MCF 10A (cell line): ENCODE measurements at places on chromosomes 7 and 10.
A peak's percentile ranks its signal among the peaks of the same experiment; 100 is the strongest.

- DNase-seq, result peak; percentile 25
Measured at GRCh38 chr10:131514454-131514853, 202.9 kb upstream of the TCERG1L start.

GRCh38 chr7:128166603-128167041 lies 74.5 kb upstream of the LEP start:
- DNase-seq, result no peak

GRCh38 chr7:16078076-16078952 lies 343.0 kb downstream of the CRPPA start:
- peak; percentile 75 for DNase-seq

- no peak for DNase-seq
Measured at GRCh38 chr7:36057323-36057722, 95.7 kb upstream of the EEPD1 start.

GRCh38 chr7:6350433-6351058 lies 78.1 kb upstream of the CYTH3 start:
- DNase-seq, result peak; percentile 47

DNA sequence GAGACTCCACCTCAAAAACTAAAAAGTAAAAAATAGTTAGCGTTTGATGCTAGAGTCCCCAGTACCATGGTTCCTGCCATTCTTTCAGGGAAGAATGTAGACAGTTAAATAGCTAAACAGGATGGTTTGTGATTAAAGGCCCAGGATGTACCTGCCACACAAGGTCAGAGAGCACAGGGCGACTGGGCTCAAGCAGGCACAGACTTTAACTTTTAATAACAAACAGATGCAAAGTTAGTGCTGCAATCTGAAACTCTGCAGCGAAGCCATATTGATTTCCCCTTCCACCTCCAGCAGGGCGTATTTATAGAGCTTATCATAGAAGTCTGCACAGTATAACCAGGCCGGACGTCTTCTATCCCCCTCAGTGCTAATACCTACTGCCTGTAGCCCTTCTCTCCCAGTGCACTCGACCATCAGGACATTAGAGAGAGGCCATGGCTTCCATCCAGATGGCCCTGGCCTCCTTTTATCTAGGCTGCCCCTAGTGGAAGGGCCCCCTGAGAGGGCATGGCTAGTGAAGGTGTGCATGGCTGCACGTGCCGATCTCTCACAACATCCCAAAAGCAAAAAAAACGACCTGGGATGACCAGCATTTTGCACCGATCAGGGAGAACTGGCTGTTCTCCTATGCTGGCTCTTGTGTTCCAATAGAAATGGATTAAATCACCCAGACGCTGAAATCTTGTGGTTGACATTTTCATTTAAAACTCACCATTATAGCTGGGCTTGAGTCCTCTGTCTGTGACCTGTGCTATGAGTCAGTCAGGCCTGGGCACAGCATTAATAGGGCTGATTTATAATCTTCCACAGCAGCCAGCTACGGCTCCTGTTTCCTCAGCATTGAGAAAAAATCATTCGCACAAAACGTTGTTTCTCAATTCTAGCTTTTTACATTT lies 7.6 kb upstream of the BAG3 start:
- DNase-seq, result no peak

- DNase-seq, result no peak
Measured at GRCh38 chr7:130929896-130930659, 196.1 kb upstream of the KLF14 start.

DNA sequence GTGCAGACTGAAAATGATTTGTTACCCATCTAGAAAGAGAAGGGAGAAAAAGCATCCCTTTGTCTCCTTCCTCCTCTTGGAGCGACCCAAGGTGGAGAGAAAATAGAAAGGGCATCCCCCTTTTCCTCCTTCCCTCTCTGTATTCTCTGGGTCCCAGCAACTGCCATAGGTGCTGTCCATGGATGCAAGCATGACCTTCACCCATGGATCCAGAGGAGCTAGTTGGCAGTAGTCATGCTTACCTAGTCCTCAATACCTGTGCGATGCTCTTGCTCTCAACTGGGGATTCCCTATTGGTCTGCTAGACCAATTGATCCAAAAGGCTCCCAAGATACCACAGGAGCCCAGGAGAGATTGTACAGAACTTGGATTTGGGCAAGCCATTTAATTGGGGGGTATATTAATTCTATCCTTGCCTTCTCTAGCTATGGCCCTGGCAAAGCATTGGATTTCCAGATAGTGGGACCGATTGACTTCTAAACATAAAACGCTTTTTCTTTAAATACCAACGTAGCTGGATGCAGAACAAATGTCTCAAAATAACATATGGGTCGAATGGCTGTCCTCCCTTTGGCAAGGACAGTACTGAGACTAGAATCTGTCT lies 547.8 kb upstream of the IGFBP3 start:
- peak; percentile 24 for DNase-seq

GRCh38 chr7:100366411-100367250 lies 6.7 kb upstream of the PILRA start:
- DNase-seq, result no peak

- peak; percentile 71 for DNase-seq
Measured at GRCh38 chr10:30433306-30433729, 666 bp upstream of the MAP3K8 start.

DNA sequence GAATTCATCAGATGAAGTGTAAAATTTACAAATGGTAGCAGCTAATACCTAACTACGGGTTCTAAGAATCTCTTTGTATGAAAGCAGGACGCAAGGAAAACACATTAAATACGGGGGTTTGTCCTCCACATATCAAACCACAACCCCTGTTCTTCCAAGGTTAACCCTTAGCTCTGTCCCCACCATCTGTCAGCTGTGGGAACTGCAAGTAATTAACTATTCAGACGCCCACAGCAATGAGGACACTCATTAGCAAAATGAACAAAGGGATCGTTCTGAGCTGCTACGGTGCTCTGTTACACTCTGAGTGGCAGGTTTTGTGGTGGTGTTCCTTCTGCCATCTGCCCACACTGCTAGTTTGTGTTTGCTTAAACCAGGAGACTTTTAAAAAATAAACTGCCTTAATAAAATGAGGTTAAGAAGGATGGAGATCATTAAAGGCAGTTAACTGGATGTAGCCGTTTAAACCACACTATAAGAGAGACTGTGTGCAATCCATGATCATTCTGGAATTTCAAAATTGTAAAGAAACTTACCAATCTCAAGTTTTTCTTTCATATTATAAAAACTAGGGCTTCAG lies 51.4 kb downstream of the C10orf67 start:
- peak; percentile 69 for DNase-seq

GRCh38 chr7:1062296-1063294 lies 18.2 kb downstream of the GPR146 start:
- DNase-seq, result no peak

DNA sequence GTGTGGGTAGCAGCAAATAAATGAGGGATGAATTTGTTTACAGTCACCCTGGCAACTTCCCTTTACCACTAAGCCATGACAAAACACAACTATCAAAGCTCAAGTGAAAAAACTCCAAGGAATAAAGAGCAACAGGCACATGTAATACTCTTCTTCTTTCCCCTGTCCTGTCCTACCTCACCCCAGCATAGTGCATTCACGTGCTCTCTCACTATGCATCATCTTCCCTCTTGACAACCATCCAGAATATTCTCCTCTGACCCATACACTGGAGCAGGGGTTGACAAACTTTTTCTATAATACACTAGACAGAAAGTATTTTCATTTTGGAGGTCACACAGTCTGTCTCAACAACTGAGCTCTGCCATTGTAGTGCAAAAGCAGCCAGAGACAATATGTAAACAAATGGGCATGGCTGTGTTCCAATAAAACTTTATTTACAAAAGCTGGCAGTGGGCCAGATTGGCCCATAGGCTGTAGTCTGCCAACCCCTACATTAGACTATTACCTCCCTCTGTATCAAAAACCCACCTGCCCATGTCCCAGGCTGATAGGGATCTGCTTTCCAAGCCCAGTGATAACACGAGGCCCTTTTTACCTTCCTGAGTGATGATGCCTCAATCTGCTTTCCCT lies 354.5 kb downstream of the FGFR2 start:
- peak; percentile 10 for DNase-seq

DNA sequence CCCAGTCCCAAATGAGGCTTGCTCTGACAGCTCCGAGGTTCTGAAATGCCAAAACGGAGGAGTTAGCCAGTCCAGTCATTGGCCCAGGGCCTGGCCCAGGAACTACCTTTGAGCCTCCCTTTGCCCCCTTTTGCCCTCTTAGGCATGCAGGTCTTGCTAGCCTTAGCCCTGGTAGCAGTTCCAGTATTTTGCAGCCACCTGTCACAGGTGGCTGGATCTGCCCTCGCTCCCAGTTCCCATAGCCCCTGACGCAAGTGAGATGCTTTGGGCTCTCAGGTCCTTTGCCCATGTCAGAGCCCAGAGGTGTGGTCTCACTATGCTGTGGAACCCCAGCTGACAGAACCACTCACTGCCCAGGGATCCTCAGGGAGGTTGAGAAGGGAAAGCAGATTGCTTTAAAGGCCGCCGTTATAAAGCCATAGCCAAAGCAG lies 42.0 kb downstream of the GPRIN2 start:
- DNase-seq, result no peak

GRCh38 chr7:30365621-30366020 lies 81.2 kb downstream of the ZNRF2 start:
- DNase-seq, result no peak

DNA sequence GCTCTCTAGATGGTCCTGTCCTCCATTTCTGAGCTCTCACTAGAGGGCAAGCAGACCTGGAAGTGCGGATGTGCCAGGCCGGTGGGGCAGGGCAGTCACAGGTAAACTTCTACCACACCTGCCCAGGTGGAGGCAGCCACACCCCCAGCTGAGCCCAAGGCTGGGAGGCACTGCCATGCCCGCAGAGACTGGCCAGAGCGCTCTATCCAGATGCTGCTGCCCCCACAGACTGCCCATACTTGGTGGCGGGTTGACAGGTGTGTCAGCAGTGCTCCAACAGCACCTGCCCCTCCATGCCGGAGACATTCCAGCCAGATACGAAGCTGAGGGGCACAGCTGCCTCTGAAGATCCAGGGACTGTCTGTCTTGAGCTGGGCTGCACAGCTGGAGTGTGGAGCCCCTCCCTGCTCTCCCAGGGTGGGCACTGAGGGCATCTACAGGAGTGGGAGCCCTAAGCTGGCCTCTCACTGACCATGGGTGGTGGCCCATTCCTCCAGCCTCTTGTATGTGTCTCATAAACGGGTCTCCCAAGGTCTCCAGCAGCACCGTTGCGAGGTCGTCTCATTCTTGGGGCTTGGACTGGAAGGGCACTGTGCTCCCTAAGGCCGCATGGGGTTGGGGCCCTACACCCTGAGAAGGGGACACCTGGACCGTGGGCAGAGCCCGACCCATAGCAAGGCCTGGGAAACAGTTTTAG lies 38.2 kb upstream of the PPIF start:
- DNase-seq, result no peak

- no peak for DNase-seq
Measured at GRCh38 chr10:107450056-107450455, 285.6 kb upstream of the SORCS1 start.

DNA sequence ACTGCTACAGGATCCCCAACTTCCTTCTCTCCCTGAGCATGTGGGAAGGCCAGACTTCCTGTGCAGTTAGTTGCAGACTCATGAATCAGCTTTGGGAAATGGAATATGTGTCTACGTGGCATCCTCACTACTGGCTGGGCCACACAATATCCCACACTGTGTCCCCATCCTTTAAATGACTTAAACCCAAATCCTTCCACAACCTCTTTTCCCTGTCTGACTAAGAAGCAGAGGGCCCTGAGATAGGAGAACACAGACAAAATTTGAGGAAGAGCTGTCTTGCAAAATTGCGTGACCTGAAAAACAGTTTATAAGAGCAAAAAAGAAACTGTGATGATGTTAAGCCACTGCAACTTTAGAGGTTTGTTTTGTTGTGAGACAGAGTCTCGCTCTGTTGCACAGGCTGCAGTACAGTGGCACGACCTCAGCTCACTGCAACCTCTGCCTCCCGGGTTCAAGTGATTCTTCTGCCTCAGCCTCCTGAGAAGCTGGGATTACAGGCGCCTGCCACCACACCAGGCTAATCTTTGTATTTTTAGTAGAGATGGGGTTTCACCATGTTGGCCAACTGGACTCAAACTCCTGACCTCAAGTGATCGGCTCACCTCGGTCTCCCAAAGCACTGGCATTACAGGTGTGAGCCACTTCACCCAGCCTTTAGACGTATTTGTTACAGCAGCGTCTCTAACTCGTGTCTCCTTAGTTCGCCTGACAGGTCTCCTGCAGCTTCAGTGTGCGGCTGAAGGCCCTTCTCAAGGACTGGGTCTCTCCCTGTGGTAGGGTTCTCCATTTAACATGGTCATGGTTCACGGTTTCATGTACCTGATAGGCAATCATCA lies 46.9 kb upstream of the SFMBT2 start:
- DNase-seq, result no peak

DNA sequence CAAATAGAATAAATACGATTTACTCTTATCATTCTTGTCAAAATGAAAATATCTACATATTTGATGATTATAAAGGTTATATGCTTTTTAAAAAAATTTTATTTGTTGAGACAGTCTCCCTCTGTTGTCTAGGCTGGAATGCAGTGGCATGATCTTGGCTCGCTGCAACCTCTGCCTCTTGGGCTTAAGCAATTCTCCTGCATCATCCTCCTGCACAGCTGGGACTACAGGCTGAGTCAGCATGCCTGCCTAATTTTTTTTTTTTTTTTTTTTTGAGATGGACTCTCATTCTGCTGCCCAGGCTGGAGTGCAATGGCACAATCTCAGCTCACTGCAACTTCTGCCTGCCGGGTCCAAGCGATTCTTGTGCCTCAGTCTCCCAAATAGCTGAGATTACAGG lies 48.9 kb downstream of the PUS7 start:
- DNase-seq, result peak; percentile 78

- DNase-seq, result peak; percentile 81
Measured at GRCh38 chr7:54985426-54986330, 33.1 kb upstream of the EGFR start.

DNA sequence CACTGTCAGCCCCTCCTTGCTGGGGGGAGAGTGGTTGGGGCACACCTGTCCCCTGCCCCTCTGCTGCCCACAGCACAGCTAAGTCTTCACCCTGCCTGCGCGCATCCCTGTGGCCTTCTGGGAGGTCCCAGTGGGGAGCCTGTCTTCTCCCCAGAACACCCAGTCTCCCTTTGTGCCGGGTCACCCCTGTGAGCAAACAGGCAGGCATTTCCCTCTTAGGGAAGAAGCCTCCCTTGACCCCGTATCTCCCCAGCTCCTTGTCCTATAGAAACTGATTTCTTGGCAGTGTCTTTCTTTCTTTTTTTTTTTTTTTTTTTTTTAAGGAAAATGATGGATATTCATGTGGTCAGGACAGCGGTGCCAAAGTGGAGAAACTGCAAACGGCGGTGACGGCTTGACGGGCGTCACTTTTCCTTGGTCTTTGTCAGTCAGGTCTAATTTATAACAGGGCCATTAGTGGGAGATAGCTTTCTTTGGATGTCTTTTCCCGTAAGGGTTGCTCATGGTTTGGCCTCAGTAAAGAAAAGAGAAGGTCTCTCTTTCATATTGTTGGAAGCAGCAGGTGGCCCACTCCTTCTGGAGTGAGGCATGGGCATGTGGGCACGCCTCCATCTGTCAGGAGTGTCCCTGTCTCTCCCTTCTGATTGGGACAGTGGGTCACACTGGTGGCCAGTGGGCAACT lies 115.3 kb downstream of the NKX6-2 start:
- no peak for DNase-seq

GRCh38 chr7:100975371-100975821 lies 6.0 kb downstream of the MUC12 start:
- no peak for DNase-seq
